Inflammatory macrophage treated with lipopolysaccharide for 4 hours (primary cell): ENCODE measurements at places on chromosomes 6 and 20.

GRCh38 chr20:63440366-63440955 lies 32.0 kb downstream of the KCNQ2 start:
- no peak for DNase-seq

DNA sequence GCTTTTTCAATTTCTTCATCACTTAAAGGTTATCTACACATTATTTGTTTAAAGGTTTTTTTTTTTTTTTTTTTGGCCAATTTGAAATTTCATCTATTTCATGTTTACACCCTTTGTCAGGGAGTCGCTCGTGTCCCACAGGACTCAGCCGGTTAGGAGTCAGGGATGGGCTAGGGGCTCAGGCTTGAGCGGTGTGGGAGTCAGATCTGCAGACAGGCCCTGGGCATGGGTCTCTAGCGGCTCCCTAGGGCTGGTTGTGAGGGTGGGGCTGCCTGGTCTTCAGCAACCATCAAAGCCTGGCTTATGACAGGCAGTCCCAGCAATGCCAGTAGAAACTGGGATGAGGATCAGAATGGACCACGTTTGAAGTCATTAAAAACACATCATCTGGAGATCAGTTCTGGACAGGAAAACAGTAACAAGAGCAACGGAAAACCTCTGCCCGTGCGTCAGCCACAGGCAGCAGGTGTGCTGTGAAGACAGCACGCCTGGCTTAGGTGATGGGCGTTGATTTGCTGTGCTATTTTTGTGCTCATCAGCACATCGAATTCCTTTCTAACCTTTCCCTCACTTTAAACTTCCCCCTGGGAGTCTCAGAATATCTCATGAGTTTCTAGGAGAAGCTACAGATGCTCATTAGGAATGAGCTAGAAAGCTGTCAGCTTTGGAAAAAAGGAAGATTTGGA lies 91.3 kb upstream of the MPC1 start:
- DNase-seq: no peak

DNA sequence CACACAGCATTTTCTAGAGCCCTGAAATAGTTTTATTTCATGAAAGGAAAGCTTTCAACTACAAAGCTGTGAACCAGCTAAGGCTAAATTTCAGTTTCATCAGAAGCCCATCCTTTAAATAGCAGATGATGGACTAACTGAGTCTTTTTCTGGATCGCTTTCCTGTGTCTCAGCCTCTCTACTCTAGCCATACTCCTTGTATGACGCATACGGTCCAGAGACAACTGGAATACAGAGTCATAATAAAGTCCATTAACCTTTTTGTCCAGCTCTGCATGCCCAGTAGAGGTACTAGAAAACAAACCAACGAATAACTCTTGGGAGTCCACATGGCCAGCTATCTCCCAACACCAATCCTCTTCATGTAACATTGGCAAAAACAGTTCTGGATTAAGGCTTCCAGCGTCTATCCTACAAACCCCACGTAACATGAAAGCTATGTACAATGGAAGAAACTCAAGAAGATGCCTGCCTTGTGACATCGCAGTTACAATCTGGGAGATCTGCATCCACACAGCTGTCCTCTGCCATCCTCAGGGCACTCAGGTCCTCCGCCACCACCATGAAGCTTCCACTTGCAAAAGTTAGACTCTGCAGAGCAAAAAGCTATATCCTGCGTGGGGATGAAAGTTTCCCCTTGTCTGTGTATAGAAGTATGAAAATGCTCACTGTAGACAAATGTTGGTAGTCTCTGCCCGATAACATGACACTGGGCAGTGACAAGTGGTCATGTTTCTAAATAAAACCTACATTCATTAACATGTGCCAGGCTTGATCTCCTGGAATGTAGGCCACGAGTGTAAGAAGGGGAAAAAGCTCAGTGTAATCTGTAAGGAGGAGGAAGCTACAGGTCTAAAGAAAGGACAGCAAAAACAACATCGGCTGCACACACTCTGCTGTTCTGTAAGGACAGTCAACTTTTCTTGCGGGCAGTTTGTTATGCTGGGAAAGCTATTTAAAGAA lies 360.4 kb downstream of the ESR1 start:
- no peak for DNase-seq

DNA sequence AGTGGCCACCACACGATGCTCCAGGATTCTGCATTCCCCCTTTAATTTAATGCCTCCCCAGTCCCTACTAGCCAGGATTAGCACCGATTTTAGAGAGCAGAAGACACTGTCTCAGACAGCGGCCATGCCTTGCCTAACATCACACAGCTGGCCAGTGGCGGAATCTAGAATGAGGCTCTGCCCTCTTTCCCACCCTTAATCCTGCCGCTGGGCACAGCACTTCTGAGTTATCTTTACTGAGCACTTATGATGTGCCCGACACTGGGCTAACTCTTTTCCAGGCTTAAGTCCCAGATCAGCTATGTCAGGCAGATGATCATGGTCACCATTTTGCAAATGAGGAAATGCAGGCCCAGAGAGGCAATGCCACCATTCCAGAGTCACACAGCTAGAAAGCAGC lies 5.6 kb upstream of the BPIFA2 start:
- DNase-seq: no peak

GRCh38 chr6:2790588-2791449 lies 25.6 kb downstream of the WRNIP1 start:
- peak; percentile 82 for DNase-seq

- DNase-seq: no peak
Observed at GRCh38 chr20:18957328-18957727, 143.7 kb downstream of the SCP2D1 start.

- peak; percentile 89 for DNase-seq
Observed at GRCh38 chr20:330233-331149, 5.1 kb downstream of the SOX12 start.

GRCh38 chr20:41299899-41300298 lies 17.6 kb downstream of the ZHX3 start:
- no peak for DNase-seq

DNA sequence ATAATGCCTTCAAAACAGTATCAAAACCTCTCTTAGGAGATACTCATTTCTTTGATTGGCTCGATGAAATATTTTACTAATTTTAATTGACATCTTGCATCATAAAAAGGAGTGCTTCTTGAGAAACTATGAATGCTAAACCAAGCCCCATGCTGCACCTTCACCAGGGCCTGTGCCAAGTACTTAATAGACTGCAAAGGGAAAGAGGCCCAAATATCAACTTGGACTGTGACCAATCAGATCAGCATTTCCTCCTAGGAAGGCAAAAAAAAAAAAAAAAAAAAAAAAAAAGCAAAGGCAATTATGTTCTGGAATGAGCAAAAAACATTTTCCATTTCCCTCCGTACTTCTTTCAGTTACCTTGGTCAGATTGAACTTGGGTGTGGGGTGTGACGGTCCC lies 253.0 kb upstream of the SOX4 start:
- no peak for DNase-seq

- no peak for DNase-seq
Observed at GRCh38 chr6:156715839-156716238, 61.3 kb upstream of the ARID1B start.

- no peak for DNase-seq
Observed at GRCh38 chr6:140601021-140601808, 1226.8 kb upstream of the CITED2 start.

DNA sequence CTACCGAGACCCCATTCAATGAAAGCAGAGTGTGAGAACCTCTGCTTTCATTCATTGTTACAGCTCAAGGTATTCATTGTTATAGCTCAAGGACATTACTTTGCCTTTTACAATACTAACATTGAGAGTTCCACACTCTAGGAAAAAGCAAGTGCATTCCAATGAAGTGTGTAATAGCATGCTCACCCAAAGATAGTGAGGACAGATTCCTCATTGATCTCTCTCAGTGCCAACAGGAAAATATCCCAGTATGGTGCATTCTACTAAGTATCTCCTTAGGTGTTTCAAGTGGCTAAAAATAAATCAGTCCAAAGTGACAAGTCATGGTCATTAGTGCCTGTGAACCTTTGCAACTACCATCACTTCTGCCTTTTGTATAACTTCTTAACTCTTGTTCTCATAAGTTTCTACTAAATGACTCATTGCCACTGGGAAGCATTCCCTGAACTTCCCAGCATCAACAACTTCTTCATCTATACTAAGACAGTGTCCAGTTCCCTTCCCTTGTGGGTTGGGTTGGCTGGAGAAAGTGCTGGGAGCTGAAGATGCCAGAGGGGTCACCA lies 140.7 kb upstream of the STXBP5 start:
- DNase-seq: no peak

DNA sequence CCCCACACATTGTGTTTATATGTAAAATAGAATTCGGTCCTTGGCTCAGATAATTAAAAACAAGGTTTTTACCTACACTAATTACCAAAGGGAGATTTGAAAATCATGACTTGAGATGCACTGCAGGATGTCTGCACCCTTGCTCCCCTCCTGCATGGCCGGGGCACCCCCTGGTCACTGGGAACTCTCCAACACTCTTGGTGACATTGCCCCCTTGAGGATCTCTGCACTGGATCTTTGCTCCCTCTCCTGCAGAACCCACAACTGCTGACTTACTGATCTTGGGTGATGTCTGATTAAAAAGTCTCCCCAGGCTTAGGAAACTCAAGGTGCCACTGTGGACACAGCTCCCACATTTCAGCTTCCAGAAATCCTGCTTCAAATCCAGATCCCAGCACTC lies 17.1 kb upstream of the CSNK2A1 start:
- no peak for DNase-seq

DNA sequence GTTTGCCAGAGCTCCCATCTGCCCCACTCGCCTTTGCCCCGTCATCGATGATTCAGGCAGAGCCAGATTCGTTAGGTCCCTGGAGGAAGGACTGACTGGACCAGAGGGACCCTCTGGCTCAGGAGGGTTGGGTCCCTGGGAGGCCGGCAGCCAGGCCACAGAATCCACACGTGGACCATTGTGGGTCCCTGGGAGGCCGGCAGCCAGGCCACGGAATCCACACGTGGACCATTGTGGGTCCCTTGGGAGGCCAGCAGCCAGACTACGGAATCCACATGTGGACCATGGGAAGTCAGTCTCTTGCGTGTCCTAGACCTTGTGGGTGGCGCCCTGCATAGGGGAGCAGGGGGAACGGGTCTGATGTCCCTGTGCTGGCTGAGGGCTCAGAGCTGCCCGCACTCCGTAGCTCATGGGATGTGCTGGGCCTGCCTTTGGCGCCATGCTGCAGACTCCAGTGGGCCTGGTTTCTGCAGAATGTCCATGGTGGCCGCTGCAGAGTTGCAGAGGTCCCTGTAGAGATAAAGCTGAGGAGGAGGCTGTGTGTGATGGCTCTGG lies 23.5 kb downstream of the UCKL1 start:
- DNase-seq: no peak

- DNase-seq: peak; percentile 56
Observed at GRCh38 chr6:139765825-139766285, 391.4 kb upstream of the CITED2 start.

DNA sequence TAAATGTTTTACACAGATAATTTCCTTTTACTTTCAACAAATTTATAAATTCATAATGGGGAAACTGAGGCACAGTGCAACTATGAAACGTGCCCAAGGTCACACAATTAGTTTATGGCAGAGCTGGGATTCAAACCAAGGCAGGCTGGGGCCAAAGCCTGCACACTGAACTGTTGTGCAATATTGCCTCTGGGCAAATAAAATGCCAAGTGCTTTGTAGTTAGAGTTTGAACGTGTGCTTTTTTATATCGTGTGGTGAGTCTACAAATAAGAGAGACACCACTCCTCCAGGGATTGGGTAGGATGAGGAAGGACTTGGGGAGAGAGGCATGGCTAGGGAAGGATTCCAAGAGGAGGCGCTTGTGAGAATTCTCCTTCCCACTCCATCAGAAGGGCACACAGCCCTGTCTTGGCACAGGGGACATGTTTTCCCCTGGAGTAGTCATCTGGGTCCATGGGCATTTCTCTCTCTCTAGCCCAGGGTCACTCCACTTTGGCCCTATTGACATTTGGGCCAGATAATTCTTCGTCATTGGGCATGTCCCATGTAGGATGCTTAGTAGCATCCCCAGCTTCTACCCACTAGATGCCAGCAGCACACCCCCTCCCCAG lies 2.8 kb upstream of the CDH22 start:
- no peak for DNase-seq

DNA sequence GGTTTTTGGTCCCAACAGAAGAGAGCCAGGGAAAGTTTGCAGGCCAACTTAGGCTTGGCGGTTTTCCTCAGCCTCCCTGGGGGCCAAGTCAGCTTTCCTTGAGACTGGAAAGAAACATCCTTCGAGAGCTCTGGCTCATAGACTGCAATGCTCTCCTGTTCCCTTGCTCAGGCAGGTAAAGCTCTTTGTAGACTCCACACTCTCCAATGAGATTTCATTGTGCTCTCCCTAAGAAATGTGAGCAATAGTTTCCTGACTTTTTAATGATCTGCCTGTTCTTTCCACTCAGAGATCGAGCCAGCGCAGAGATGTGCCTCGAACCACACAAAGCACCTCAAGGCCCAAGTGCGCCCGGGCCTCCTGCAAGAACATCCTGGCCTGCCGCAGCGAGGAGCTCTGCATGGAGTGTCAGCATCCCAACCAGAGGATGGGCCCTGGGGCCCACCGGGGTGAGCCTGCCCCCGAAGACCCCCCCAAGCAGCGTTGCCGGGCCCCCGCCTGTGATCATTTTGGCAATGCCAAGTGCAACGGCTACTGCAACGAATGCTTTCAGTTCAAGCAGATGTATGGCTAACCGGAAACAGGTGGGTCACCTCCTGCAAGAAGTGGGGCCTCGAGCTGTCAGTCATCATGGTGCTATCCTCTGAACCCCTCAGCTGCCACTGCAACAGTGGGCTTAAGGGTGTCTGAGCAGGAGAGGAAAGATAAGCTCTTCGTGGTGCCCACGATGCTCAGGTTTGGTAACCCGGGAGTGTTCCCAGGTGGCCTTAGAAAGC lies 13.9 kb downstream of the TNFAIP3 start:
- DNase-seq: no peak

- DNase-seq: no peak
Observed at GRCh38 chr6:10793695-10794094, 44.6 kb downstream of the MAK start.

- DNase-seq: no peak
Observed at GRCh38 chr20:23279836-23280235, 70.8 kb upstream of the NXT1 start.

GRCh38 chr6:150445486-150445885 lies 76.7 kb downstream of the IYD start:
- DNase-seq: no peak

GRCh38 chr20:8154638-8155037 lies 22.6 kb downstream of the PLCB1 start:
- no peak for DNase-seq

DNA sequence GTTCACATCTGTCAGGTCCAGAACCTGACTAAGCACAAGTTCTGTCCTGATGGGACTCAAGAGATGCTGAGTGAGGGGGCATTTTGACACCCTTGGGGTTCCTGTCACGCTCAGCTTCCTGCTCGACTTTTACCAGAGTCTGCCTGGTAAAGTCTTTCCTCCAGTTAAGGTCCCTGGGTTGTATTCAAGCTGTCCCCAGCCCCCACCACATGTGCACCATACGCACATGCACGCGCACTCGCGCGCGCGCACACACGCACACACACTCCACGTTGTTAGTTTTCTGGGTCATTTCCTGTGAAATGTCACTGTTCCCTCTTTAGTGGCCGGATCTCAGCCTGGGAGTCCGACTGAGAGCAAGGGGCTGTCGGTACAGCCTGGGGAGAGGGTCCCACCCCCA lies 166.1 kb downstream of the GMPR start:
- no peak for DNase-seq
